ENCODE measurements at places on chromosomes 1 and 21.
A peak's percentile ranks its signal among the peaks of the same experiment; 100 is the strongest.

DNA sequence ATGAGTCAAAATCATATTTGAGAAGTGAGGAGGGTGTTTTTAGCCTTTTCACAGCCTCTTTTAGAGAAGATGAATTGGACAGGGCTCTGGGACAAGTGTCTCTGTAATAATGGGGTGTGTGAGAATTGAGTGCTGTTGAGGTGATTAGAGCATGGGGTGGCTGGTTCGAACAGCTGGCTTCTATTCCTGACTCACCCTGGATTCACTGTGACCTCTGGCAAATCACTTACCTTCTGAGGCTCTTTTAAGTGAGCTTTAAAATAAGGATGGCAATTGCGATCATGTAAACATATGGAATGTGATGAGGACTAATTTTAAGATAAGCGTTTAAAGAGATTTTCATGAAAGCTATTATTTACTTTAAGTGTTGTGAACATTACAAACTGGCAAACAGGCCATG is 243.4 kb downstream of the ADGRL2 start:
- DNase-seq, result no peak

DNA sequence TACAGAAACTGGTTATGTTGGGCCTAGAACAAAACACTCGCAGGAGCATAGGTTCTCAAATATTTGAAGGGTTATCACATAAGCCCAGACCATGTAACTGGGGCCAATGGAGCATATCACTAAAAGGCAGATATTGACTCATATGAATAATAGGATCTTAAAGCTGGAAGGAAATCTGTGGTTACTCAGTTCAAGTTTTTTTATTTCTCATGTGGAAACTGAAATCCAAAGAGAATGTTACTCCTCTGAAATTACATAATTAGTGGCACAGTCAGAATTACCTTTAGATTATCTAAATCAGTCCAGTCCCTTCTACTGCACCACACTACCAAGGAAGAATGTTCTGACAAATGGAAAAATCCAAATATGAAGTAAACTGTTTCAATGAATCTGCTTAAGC is 12.0 kb downstream of the SLAMF8 start:
- no peak for DNase-seq

DNA sequence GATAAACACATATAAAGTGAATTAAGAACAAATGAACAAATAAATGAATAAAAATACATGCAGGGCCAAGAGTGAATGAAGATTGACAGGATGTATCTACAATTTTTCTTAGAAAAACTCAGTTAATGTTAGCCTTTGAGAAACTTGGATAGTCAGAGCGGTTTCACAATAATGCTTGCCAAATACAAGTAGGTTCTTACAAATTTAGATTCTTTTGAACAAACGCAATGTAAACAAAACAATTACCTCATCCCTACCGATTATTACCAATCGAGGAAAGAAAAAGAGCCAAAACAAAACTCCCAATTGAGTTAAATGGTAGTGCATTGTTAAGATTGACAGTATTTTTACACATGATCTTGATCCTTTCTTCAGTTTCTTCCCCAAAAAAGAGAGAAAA is 176.9 kb upstream of the DEPDC1 start:
- DNase-seq, result no peak

DNA sequence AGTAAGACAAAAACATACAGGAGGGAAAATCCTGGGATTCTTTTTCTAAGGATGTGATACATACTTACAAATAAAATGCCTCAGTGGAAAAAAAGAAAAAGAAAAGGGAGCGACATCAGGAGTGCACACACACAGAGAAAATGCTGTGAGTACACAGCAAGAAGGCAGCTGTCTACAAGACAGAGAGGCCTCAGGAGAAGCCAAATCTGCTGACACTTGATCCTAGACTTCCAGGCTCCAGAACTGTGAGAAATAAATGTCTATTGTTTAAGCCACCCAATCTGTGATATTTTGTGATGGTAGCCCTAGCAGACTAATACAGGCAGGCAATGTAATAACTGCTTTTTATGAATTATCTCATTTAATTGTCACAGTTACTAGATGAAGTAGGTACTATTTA is 17.0 kb upstream of the TRIM45 start:
- no peak for DNase-seq

- DNase-seq, result no peak
Measured at GRCh38 chr1:227734546-227734855, 601 bp downstream of the JMJD4 start.

GRCh38 chr1:207423560-207424292 is 30.4 kb upstream of the CR2 start:
- no peak for DNase-seq

- peak; percentile 9 for DNase-seq
Measured at GRCh38 chr1:210400043-210400840, 71.5 kb downstream of the HHAT start.

- no peak for DNase-seq
Measured at GRCh38 chr1:150259758-150260669, 2.4 kb downstream of the CA14 start.

- no peak for DNase-seq
Measured at GRCh38 chr1:23035823-23036452, 16.7 kb downstream of the KDM1A start.

DNA sequence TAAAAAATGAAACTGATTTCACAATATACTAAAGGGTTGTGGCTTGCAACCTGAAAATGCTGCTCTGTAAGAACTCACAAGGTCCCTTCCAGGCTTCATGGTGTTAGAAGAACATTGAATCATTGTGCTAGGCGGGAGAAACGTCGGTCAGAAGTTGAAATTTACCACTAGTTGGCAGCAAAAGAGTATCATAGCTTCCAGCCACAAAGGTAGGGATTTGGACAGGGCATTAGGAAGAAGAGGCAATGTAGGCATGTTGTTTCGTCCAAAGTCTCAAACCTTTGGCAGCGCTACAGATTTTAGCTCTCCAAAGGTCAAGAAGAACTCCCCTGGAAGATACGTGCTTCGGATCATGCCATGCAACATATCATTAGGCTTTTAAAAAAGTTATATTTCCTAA is 62.5 kb upstream of the ZP4 start:
- no peak for DNase-seq

DNA sequence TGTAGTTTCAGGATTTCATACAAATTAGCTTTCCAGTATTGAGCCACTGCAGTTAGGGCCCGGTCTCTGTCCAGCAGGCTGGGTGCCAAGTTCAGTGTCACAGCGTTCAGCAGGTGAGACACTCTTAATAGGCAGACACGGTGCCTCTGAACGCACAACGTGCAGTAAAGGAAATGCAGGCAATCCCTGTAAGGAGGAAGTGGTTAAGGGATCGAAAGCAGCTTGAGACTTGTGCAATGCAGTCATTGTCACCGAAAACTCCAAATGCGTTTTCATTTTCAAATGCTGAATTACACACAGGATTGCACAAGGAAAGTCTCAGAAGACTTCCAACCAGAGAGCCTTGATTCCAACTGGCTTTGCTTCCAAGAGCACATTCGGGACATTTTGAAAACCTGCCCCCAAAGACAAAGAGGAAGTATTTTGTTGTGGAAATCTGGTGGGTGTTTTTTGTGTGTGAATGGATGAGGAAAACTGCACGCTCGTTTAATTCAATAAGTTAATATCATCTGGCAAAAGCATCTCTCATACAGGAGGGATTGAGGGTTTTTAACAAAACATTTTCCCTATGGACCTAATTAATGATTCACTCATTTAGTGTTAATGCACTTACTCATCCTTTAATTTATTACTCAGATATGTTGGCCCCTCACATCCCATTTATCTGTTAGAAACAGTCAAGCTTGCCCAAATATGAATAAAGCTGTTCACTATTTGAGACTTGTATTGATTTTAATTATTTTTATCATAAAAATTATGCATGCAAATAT is 61.6 kb downstream of the PTGS2 start:
- DNase-seq, result peak; percentile 35

GRCh38 chr1:201511396-201511940 is 4.5 kb upstream of the CSRP1 start:
- no peak for DNase-seq

GRCh38 chr1:116855773-116856201 is 53.9 kb upstream of the PTGFRN start:
- no peak for DNase-seq

DNA sequence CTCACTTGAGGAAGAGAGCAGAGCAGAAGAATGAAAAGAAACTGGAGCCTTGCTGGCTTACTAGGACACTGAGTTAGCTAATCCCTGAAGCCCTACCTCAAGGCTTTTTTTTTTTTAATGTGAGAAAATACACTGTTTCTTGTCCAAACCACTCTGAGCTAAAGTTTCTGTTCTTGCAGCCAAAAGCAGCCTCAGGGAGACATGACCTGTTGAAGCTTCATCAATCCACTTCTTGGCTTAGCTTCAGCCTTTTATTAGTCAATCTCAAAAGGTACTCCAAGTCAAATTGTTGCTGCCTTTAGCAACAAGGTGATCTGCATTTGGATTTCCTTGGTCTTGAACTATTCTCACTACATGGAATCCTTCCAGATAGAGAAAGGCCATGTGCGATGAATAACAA is 33.7 kb downstream of the CCDC185 start:
- no peak for DNase-seq

- DNase-seq, result no peak
Measured at GRCh38 chr21:38054334-38054733, 138.1 kb upstream of the KCNJ6 start.

DNA sequence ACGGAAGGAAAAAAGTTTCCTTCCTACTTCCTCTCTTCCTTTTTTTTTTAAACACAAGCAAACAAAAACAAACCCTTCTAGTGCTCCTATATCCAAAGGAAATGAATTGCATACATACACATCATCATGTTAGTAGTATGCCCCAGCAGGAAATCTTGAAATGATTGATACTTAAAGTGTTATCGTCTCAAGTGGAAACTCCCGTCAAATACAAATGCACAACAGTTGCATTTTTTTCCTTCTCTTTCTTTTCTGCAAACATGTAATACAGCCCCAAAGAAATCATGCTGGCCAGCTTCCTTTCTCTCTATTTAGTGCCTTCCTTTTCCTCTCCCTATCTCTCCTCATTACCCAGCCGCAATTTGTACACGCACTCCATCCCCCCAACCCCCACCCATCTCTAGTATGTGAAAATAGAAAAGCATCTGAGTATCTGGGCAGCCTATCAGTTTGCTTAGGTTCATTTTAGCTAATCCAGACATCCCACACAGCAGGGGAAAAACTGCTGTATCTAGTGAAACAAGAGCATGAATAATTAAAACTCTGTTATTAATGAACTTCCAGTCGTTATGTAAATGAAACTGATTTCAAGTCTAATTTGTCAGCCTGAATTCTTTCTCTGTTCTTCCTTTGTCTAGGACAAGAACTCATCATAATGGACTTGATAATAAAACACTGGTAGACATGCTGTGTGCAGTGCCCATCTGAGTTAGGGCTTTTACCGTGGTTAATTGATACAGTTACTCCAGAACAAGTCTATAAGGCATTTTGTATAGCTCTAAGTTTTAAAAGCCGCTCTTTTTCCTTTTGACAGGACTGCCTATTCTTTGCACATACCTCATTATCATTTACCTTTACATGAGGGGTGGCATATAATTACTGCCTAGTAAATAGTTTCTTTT is 336.5 kb upstream of the ADGRL2 start:
- DNase-seq, result no peak

All from CD4-positive, alpha-beta T cell (primary cell).